ENCODE measurements at places on chromosomes 2 and 18.

DNA sequence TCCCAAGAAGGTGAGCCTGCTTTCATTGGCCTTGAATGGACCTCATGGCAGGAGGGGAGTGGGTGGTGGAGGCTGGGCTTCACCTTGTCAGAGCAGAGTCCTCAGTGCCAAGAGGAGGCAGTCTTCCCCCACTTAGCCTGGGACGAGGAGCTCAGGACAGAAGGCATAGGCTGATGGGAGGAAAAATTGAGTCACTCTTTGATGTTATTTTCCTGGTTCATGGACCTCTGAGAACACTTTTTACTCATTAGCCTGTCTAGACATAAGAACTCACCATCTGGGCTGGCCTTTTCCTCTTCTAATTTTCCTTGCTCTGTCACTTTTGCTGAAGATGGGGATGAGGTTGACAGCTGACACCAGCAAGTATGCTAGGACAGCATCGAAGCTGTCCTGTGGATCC, 225.7 kb upstream of the TNP1 start:
- DNase-seq, result no peak

DNA sequence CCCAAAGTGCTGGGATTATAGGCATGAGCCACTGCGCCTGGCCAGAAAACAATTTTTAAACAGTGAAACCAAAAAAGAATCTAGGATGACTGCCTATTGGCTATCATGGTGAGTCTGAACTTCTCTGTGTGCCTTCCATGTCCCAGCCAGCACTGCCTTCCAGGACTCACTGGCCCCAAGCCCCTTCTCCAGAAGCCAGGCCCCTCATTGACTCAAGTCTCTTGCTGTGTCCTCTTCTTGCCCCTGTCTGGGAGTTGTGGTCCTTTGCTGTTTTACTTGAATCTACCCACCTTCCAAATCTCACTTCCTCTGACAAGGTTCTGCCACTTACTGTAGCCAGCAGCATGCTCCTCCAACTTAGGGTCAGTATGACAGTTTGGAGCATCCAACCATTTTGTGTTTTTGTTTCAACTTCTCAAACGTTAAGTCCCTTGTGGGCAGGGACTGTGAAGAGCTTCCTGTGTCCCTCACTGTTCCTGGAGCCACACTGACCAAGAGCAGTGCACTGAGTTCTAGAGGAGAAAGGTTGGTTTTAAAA, 41.7 kb downstream of the ST3GAL5 start:
- no peak for DNase-seq

DNA sequence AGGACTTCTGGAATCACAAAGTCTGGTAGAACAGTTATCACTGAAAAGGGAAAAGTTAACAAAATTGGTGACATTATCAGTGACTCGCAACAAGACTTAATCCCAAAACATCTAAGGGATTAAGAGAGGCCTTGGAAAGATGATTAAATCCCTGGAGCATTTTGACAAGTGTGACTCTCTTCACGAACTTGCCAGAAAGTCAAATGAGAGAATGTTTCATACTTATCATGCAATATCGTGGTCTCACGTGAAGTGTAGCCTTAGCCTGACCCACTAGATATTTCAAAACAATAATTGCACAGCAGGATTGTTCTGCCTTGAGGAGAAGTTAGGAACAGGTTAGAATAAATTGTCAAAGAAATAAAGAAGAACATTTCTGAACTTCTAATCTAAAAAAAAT, 104.5 kb downstream of the COL6A3 start:
- no peak for DNase-seq

- no peak for DNase-seq
Measured at GRCh38 chr2:203867561-203868200, at the start of gene CTLA4. TSS of gene CTLA4 (plus strand) at chr2:203867771. CDS start at chr2:203867943, 172 bp downstream.

- no peak for DNase-seq
Measured at GRCh38 chr18:71986351-71987050, 557.6 kb downstream of the CBLN2 start.

DNA sequence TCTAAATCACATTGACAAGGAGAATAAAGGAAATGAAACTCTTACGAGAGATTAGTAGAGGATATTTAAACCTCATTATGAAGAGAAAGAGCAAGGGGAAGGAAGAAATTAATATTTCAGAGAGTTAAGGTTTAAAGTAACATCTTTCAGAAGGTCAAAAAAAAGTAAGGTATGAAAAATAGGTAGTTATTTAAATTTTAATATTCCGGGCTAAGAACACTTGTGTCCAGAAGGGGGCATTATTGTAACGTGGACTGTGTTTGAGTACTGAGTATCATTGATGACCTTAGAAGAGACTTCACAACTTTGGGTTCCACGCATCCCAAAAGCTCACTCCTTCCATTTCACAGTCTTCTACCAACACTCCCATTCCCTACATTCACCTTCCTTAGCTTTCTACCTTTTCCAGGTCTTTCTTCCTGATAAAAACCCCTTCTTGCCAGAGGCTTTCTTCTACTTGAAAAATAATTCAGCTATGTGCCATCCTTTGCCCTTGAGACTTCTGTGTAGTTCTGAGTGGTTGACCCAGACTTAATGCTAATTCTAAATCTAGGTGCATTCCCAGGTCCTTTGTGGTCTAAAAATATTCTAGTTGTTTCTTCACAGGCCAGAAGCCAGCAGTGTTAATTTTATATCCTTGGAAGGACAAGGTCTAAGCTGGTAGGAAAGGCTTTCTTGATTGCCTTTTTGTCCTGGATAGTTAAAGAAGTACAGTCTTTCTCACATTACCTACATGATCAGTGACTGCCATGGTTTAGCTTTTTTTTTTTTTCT, 16.5 kb downstream of the DYNC1I2 start:
- DNase-seq, result no peak

DNA sequence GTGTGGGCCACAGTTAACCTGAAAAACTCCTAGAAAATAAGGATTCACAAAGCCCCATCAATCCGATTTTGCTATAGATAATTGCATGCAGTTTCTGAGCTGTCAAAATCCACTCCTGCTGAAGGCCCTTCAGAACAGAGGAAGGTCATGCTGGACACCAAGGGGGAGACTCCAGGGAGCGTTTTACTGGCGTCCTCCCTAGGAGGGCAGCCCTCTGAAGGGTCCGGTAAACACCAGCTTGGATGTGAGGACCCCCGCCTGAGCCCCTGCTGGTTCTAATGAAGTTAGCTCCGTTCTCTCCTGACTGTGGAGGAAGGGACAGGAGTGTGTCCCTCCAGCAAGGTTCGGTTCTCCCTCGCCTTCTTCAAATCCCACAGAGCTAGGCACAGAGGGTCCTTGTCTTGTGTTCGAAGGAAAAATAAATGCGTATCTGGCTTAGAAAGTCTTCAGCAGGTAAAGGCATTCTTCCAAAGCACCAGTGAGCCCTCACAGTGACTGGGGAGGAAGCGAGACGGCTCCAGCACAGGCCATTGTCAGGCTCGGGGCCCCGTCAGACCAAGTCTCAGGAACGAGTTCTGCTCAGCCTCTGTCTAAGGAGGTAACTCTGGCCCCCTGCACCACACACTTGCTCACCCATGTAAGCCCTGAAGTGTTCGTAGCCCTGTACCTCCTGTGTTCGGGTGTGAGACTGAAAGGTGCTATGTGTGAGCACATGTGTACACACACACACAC, 41.6 kb downstream of the CABLES1 start:
- DNase-seq, result no peak

DNA sequence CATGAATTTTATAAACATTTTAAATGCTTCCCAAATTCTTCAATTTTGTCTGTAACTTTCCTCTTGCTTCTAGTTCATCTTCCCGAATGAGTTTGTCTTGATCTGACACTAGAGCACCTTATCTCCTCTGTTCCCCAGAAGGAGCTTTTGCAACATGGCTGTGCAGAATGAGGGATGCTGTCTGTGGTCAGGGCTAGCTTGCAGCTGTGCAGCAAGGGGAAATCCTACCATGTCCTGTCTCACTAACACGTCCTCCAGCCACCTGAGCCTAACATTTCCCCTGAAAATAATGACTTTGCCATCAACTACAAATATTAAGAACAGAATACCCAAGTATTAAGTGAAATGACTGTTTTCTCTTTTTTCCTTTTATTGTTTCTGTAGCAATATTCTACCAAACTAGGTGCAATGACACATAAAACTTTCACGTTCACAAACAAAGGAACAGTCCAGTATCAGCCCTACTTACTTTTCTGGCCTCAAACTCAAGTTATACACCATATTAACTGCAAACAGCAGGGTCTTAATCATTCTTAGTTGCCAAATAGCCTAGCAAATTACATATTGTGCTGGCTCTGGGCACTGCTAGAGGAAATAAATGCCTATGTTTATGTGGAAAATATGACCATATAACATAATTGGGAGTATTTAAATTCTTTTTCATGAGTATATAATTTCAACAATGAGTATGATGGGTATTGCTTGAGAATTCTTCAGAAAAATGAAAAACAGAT, 423.3 kb downstream of the CMPK2 start:
- no peak for DNase-seq

DNA sequence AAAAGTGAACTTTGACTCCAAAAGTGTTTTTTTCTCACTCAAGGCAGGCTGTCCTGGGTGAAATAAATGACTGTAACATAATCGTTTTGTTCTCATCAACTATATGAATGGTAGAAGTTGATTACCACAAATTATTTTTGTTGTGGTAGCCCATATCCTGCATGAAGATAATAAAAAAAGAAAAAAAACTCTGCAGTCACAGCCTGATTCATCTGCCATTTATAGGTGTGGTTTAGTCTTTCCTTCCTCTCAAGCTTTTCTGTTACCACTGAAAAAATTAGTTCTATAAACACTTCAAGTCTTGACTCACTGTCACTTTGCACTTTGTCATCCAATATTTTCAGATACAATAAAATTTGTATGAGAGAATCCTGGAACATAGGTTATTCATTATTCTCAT, 522.0 kb downstream of the PLCL1 start:
- no peak for DNase-seq

GRCh38 chr18:7482342-7482741, 84.8 kb upstream of the PTPRM start:
- no peak for DNase-seq

GRCh38 chr2:82120654-82121053, 1816.1 kb upstream of the LRRTM1 start:
- no peak for DNase-seq

- DNase-seq, result no peak
Measured at GRCh38 chr2:151638990-151639389, 95.3 kb downstream of the NEB start.

- no peak for DNase-seq
Measured at GRCh38 chr2:84980263-84980983, 9.5 kb downstream of the KCMF1 start.

DNA sequence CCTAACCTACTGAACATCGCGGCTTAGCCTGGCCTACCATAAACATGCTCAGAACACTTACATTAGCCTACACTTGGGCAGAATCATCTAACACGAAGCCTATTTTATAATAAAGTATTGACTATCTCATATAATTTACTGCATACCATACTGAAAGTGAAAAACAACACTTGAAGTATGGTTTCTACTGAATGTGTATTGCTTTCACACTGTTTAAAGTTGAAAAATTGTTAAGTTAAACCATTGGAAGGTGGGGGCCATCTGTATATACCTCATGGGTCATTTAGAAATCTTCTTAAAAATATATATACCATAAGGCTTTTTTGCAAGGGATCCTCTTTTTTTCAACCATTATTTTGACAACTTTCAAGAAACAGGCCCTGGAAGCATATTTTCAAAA, 16.5 kb downstream of the RNF149 start:
- DNase-seq, result no peak

DNA sequence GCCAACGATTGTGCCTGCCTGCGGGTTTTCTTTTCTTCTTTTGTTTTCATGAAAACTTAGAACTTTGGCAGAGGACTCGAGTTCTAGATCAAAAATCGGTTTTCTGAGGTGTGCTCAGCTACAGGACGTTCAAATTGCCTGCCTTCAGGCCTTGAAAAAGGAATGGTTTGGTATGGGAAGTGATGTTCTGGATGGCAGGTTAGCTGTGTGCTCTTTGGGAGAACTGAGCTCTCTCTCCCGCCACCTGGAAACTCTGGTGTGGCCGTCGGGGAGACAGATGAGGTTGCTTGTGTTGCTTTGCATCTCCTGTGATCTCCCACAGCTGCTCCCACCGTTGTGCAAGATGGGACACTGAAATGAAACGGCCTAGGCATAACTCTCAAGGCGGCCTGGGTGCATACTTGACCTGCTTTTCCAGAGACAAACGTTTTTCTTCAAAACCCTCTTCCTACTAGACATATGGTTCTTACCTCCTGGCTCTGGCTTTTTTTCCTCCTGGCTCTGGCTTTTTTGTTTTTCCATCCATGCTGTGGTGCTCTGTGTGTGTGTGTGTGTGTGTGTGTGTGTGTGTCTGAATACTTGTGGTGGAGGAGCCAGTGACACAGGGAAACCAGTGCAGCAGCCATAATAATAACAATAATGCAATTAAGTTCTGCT, 2.0 kb downstream of the FMNL2 start:
- peak; percentile 24 for DNase-seq

DNA sequence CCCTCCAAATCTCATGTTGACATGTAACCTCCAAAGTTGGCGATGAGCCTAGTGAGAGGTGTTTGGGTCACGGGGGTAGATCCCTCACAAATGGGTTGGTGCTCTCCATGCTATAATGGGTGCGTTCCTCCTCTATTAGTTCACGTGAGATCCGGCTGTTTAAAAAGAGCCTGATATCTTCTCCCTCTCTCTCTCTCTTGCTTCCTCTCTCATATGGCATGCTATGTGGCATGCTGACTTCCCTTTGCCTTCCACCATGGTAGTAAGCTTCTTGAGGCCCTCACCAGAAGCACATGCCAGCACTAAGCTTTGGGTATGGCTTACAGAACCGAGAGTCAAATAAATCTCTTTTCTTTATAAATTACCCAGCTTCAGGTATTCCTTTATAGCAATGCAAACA, 39.2 kb downstream of the C2orf76 start:
- no peak for DNase-seq

DNA sequence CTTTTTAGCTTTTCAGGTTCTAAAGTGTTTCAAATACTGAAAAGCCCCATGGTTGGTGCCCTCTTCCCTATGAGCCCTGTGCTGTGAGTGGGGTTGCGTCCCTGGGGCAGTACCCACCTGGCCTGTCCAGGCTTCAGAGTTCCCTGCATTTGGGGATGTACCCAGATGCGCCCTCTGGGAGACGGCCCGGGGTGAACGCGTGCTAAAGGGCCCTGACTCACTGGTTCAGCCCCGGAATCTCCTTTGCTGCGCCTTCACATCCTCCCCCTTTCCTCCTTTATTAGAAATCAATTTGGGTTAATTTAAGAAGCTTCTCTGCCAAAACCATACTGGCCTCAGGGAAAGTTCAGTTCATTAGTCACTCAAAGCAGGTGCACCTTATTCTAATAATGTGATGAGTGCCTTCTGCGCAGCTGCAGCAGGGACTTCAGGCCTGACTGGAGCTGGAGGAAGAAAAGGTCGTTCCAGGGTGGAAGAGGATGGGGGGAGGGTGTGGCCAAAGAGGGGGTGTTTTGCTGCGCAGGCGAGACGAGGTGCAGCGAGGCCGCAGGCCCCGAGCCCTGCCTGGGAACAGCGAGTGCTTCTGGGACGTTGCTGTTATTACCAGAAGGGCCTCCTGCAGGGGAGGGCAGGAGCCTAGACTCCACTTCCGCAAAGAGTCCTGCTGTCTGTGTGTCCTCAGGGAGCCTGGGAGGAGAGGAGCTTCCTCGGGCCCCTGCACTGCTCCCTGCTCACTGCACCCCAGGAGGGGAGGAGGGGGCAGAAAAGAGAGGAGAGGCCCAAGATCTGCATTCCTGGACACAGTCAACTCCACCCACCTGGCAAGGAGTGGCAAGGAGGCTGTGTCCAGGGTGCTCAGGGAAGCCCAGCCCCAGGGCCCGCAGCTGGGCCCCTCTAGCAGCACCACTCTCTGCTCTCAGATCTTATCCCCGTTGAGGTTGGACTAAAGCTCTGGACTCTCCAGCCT, 223.2 kb upstream of the PXDN start:
- peak; percentile 31 for DNase-seq

Data from BE2C (cell line).